ENCODE measurements at places on chromosomes 11 and 22. TPM values are rescaled to one million over a fixed set of nuclear protein-coding genes. Genes with fewer than 3 reads are reported as not detected.

The FAM180B gene
- not detected for total RNA-seq

The BCO2 gene
- total RNA-seq: 4.2 TPM

The CELSR1 gene
- 2.9 TPM for total RNA-seq

The CDCA5 gene
- 0.56 TPM for total RNA-seq

The OR6A2 gene
- not detected for total RNA-seq

The OSM gene
- 1.2 TPM for total RNA-seq

The STK33 gene
- 29.8 TPM for total RNA-seq

The PVALB gene
- not detected for total RNA-seq

The LRRC10B gene
- 1.4 TPM for total RNA-seq

The LMNTD2 gene
- total RNA-seq: 0.70 TPM

The SF3B2 gene
- total RNA-seq: 113 TPM

The CRYBB2 gene
- 0.30 TPM for total RNA-seq

The KCNJ11 gene
- total RNA-seq: 0.40 TPM

The ESRRA gene
- 11.6 TPM for total RNA-seq

The KDM4E gene
- not detected for total RNA-seq

The ART5 gene
- total RNA-seq: 4.7 TPM

The SCUBE2 gene
- total RNA-seq: 3.0 TPM

The TSPO gene
- total RNA-seq: 48.1 TPM

The PUS3 gene
- 3.8 TPM for total RNA-seq

The ZFP91 gene
- total RNA-seq: 38.8 TPM

The CEND1 gene
- 0.15 TPM for total RNA-seq

The L3MBTL2 gene
- 25.9 TPM for total RNA-seq

The SLC1A2 gene
- 0.48 TPM for total RNA-seq

The USP2 gene
- total RNA-seq: 16.9 TPM

The TRIM48 gene
- not detected for total RNA-seq

The NRIP3 gene
- 0.30 TPM for total RNA-seq

The HBG1 gene
- 3.7 TPM for total RNA-seq

The MS4A4A gene
- 3.8 TPM for total RNA-seq

The CCDC157 gene
- 2.7 TPM for total RNA-seq

The CHST1 gene
- total RNA-seq: 8.2 TPM

The OR4A16 gene
- total RNA-seq: not detected

The SMTN gene
- total RNA-seq: 238 TPM

The SPI1 gene
- 21.5 TPM for total RNA-seq

The GP1BB gene
- total RNA-seq: 21.5 TPM

The INPP5J gene
- total RNA-seq: 3.1 TPM

The VSIG2 gene
- not detected for total RNA-seq

The CLCF1 gene
- 22.9 TPM for total RNA-seq

Measured in ovary (tissue), 10 donors.